CD4-positive, alpha-beta T cell treated with Interleukin-12 subunit alpha and Interleukin-12 subunit beta, for 1 hour (primary cell): ENCODE measurements at places on chromosomes 5 and 9.

GRCh38 chr5:142955628-142956027 is 185.5 kb downstream of the ARHGAP26 start:
- no peak for DNase-seq

GRCh38 chr9:37034305-37034937 is 353 bp upstream of the PAX5 start:
- peak; percentile 23 for DNase-seq

GRCh38 chr9:26131886-26132285 is 453.6 kb upstream of the TUSC1 start:
- no peak for DNase-seq

DNA sequence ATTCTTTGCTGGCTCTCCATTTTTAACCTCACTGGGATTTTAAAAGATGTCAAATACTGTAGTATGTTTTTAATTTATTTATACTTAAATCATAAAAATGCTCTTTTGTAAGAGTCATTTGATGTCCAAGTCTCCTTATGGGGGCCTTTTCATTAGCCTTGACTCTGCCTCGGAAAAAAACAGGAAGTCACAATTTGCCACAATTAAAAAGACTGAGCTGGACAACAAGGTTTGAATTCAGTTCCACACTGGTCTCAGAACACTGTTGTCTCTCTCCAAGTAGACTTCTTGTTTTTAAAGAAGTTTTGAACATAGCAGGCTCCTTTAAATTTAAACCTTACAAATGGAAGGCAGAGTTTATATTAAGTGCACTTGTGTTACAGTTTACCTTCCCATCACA is 444.2 kb downstream of the ACTL7B start:
- no peak for DNase-seq

GRCh38 chr9:137688725-137689124 is 69.9 kb downstream of the EHMT1 start:
- no peak for DNase-seq

DNA sequence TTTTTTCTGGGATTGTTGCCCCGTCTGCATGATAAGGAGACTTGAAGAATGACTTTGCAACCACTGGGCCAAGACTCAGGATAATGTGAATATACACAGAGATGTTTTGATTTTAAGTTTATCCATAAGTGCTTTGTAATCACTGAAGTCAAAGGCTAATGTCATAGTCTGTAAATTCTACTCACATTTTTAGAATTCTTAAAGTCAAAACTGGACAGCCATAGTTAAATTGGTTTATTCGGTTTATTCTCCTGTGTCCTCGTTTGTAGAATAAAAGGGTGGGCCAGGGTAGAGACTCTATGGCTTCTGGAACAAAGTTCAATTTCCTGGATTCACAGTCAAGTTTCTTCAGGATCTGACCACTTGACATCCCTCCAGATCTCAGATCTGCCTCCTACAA is 327.7 kb upstream of the TNC start:
- DNase-seq: no peak

- DNase-seq: no peak
These were observed 58.3 kb upstream of the ACO1 start for GRCh38 chr9:32326146-32326545.

DNA sequence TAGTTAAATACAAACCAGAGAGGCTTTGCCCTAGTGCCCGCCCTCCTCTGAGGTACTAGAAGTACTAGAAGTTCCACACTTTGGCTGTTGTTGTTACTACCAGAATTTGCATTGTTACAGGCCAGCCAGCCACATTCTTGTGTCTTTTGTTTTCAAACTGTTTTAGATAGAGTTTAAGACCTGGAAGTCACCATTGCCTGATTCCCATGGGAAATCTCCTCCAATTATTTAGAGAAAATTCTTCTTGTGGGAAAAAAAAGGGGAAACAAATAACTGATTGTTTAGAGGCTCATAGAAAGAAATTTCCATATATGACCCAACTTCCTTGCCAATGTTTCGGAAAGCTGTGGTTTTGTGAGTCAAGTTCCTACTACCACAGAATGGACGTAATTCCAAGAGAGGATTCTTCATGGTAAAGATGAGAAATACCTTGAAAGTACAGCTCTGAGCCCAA is 252.2 kb downstream of the GOLPH3 start:
- DNase-seq: no peak

- DNase-seq: no peak
These were observed 150.2 kb upstream of the SLC12A2 start for GRCh38 chr5:127933348-127933747.

- DNase-seq: no peak
These were observed 63.8 kb downstream of the MACROH2A1 start for GRCh38 chr5:135335031-135335828.

DNA sequence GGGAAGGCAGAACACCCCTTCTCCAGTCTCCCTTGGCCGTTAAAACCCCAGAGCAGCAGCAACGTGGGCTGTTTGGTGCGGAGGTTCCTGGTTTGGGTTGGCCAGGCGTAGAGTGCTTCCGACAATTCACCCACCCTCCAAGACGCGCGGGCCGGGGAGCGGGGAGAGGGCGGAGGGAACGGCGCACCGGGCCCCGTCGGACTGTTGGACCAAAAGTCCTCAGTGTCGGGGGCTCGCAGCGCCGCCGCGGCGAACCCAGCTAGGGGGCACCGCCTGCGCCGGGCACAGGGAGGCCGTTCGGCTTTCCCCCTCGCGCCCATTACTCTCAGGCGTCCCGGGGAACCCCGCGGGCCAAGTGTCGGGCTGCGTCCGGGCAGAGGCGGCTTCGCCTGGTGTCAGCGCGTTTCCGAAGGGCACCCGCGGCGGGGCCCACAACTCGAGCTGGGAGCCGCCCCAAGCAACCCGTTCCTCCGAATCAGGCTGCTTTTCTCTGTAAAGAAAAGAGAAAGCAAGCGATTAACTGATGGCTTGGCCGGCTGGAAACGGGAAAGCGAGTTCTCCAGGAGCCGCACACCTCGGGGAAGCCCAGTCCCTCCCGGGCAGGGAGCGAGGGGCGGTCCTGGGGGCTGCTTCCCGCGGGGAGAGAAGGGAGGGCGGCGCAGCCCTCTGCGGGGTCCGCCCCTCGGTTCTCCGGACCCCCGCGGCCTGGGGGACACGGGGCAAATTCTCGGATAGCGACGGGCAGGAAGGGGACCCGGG is 145.5 kb downstream of the ERCC6L2 start:
- DNase-seq: peak; percentile 61

DNA sequence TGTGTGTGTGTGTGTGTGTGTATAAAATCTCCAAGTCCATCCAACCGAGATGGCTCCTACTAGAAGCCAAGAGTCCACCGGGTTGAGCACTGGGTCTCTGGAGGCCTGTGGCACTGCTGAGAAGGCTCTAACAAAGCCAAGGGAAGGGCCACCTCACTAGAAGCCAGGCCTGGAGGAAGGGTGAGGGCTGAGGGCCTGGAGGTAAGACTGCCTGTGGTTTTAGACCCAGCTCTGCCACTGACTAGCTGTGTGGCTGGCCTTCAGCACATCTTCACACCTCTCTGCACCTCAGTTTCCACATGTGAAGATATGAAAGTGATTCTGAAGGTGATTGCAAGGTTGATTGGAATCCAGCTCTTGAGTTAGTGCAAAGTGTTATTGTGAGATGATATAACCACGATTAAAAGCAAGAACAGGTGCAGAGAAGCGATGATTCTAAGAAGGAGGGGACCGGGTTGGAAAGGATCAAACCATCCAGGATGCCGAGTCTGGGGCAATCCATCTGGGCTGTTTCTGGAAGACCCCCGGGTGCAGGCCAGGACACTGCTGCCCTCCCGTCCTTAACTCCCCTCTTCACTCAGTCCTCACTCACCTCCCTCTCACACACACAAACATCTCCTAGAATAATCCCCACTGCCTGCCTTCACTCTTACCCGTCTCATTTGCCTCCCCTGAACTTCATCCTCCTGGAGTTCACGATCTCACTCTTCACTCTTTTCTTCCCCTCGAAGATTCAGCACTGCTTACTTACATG is 2.3 kb downstream of the IL4 start:
- no peak for DNase-seq

GRCh38 chr9:104795857-104796256 is 31.9 kb downstream of the NIPSNAP3B start:
- no peak for DNase-seq

GRCh38 chr5:146072595-146072994 is 32.8 kb downstream of the PLAC8L1 start:
- no peak for DNase-seq

- DNase-seq: no peak
These were observed 6.3 kb downstream of the ADGRD2 start for GRCh38 chr9:124456341-124457078.

DNA sequence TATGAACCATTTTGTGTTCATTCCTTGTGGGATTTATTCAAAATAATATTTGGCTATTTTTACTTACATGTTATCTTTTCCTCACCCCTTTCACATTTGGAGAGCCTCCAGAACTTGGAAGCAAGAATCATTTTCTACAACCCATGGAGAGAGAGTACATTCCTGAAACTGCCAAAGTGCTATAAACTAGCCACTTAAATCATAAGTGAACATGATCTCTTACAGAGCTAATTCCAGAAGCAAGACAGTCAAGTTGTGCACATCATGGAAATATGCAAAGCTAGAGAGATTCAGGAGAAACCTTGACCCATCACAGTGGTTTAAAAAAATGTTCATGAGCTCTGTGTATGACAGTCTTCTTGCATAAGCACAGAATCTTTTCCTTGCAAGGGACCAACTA is 883.6 kb upstream of the C9orf72 start:
- DNase-seq: no peak

- DNase-seq: no peak
These were observed 201.5 kb downstream of the C9orf50 start for GRCh38 chr9:129419382-129419899.

- DNase-seq: no peak
These were observed 103.1 kb downstream of the EPB41L4A start for GRCh38 chr5:112316006-112316405.

DNA sequence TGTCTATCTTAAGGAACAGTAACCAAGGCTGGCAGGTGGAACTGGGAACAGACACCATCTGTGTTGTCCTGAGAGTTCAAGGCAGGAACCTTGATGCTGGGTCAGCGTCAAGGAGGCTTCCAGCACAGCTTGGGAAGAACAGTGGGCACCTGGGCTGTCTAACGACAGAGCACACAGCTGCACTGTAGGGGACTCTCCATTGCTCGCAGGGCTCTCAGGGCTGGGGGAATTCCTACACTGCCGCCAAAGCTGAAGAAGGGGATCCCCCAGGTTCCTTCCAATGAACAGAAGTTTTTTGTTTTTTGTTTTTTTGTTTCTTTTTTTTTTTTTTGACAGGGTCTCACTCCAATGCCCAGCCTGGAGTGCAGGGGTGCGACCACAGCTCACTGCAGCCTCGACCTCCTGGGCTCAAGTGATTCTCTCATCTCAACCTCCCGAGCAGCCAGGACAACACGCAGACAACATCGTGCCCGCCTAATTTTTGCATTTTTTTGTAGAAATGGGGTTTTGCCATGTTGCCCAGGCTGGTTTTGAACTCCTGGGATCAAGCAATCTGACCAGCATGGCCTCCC is 81.9 kb downstream of the PTPN3 start:
- no peak for DNase-seq
